T-cell (primary cell): ENCODE measurements at places on chromosomes 16 and 17. TPM values are rescaled to one million over a fixed set of nuclear protein-coding genes. Genes with fewer than 3 reads are reported as not detected.

Gene LONP2
- total RNA-seq, result 88.6 TPM

Gene CBFA2T3
- total RNA-seq, result 4.0 TPM

Gene TCAP
- total RNA-seq, result 6.6 TPM

Gene ATP5PD
- 139 TPM for total RNA-seq

Gene ACSM2A
- total RNA-seq, result 0.47 TPM

Gene CPHXL
- total RNA-seq, result not detected
